Stimulated activated CD4-positive, alpha-beta T cell treated with anti-CD3 and anti-CD28 coated beads, TNF-alpha, amount 100 ng/mL, for 48 hours (primary cell): ENCODE measurements at places on chromosomes 5 and 9.

DNA sequence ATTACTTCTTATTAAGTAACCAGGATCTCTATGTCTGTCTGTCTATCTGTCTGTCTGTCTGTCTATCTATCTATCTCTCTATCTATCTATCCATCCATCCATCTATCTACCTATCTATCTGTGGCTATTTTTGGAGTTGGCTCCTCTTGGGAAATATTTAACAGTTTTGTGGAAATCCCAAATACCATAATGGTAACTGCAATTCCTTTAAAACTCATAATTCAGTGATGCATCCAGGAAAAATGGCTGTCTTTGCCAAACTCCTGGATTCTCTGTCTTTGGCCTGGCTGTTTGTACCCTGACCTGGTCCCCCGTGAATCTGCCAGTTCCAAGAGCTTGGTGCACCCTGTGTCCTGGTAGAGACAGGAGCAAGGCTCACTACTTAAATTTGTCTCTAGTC is 197.0 kb downstream of the PCSK1 start:
- DNase-seq, result no peak

DNA sequence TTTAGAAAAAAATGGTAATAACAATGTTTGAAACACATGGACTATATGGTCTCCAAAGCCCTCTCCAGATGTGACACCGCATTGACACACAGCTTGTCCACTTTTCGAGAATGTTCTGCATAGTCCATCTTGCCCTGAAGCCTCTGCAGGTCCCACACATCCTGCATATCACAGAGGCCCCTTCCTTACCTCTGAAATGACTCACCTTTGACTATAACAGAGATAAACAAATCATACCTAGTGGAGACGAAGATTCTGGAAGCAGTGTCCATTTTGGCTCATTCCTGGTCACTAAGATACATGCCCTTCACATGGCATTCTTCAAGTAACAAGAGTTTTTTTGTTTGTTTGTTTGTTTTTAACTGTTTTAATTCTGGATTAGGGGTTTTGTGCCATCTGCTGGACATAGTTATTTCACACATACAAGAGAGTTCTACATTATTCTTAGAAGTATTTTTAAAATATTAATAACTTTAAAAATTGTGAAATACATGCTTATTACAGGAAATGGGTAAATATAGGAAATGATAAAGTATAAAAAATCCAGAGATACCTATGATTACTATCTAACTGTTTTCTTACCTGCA is 5.1 kb downstream of the ARL14EPL start:
- no peak for DNase-seq

DNA sequence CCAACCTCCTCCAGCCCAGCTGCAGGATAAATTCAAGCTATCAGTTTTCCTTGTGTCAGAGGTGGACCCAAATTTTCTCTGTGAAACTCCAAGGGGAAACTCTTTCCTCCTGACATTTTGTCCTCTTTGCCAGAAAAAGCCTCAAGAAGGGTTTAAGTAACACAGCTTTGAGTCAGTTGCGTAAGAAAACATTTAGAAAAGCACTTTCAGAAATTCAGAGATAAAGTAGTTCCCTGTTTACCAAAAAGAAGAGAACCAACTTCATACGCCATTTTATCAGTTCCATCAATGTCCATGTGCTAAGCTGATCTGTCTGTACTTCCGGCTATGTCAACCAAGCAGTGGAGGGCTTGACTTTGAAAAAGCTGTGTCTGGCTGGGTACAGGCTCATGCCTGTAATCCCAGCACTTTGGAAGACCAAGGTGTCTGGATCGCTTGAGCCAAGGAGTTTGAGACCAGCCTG is 19.9 kb upstream of the SUSD1 start:
- no peak for DNase-seq

DNA sequence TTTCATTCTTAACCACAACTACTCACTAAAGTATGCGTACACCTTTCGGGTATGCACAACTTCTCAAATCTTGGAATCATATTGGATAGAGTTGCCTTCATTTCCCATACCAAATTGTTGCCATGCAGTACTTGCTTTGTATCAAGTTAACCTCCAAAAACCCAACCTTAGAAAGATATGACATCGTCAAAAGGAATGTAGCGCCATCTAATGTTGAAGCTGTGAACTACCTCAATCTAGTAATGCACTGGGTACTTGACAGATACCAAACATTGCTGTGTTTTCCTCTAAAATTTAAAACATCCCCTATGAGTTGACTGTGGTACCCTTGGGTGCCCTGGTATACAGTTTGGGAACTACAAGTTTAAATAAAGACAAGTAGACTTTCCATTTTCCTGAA is 318.4 kb downstream of the ARL15 start:
- DNase-seq, result no peak

DNA sequence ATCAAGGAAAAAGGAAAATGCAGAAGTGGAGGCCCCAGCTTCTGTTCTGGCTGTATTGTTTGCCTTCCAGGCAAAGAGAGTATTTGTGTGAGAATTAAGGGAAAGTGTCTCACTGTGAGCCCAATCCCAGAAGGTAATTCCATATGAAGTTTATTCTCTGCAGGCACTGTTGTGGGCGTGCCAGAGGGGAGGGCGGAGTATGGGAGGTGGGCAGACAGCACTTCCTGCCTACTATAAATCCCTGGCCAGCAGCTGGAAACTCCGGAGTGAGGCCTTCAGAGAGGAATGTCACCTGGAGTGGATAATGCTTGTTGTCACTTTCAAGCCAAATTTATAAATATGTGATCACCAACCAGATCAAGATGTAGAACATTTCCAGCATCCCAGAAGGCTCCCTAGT is 209.5 kb downstream of the ARHGAP26 start:
- DNase-seq, result no peak

DNA sequence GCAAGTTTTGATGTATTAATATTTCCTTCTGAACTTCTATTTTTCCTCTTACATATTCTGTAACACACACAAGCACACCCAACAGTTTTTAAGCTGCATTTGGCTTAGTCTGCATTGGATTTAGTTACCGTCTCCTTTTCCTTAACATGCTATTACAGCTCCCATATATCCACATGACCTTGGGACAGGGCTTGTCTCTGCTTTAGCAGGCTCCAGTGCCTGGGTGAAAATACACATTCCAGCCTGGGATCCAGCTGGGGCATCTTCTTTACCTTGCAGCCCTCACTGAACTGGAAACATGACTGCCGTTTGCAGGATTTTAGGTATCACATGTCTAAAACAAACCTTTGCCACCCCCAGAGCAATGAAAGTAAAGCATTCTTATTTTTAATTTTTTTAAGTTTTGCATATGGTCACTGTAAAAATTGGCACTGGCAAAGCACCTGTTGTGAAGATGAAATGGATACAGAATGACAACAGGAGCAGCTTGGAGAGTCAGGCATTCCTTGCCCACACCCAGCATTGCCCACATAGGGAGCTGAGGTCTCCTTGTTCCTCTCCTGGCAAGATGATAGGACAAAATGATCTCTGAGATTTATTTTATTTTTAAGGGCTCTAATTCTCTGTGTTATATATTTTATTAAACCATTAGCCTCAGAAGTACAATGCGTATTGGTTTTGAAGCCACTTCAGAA is 4.0 kb downstream of the GADD45G start:
- DNase-seq, result no peak

DNA sequence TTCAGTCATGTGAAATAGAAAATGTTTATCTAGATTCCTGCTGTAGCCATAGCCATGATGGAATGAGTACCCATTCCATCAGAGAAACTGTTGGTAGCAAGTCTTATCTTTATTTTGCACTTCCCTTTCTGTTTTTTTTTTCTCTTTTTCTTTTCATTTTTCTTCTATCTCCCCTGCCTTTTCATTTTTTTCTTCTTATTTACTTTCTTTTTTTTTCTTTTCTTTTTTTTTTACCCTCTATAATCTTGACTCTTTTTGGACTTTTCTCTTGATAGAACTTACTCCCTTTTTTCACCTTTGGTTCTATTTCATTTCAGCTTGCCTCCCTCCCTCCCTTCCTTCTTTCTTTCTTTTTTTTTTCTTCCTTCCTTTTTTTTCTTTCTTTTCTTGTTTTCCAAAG is 15.4 kb downstream of the SLC25A46 start:
- no peak for DNase-seq

GRCh38 chr5:132662925-132663770 is 5.2 kb downstream of the IL13 start:
- peak; percentile 38 for DNase-seq

- DNase-seq, result peak; percentile 8
Measured at GRCh38 chr5:180470966-180471582, 23.1 kb upstream of the CNOT6 start.

DNA sequence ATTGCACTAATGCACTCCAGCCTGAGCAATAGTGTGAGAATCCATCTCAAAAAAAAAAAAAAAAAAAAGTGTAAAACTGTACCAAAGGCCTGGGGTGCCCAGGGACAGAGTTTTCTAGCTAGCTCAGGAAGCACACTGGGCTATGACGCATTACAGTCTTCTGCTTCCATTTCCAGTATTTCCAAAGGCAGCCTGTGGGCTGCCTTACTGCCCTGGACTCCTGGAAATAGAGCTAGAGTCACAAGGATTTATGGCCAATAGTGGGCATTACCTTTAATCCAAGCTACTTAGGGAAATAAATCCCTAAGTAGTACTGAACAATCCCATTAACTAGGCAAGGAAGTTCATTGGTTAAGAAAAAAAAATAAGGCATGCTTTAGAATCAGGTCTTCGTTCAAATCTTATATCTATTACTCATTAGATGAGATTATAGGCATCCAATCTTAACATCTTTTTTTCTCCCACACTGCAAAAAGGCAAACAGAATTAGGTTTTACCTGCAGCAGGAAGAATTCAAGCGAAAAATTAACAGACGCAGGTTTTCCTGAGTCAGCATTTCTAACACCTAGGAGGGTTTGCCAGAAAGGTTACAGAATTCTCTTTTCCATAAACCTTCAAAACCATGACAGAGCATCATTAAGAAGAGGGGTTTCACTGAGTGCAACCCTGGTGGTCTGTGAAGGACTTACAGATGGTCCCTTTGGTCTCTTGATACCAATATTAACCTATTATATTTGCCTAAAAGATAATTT is 85.6 kb upstream of the CCDC112 start:
- no peak for DNase-seq

DNA sequence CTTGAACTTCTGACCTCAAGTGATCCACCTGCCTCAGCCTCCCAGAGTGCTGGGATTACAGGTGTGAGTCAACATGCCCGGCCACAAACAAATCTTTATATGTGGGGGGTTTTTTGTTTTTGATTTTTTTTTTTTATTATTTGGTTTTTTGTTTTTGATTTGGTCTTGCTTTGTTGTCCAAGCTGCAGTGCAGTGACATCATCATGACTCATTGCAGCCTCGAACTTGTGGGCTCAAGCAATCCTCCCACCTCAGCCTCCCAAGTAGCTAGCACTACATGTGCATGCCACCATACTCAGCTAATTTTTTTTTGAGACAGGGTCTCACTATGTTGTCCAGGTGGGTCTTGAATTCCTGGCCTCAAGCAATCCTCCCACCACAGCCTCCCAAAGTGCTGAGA is 42.4 kb downstream of the ALDH7A1 start:
- no peak for DNase-seq

DNA sequence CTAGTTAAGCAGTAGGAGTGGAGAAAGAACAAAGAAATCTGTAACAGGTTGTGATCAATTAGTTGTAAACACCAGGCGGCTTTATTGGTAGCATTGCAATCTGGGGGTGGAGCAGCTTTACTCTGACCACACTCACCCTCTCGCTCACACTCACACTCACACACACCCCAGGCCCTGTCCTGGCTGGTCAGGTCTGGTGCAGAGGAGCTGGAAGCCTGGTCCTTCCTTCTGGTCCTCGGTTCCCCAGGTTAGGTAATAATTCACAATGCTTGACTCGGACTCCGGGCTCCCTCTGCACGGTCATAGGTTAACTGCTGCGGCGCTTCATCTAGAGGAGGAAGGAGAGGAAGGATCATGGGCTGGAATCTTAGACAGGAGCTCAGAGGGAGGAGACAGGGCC is 1.6 kb downstream of the CCL19 start:
- DNase-seq, result no peak

DNA sequence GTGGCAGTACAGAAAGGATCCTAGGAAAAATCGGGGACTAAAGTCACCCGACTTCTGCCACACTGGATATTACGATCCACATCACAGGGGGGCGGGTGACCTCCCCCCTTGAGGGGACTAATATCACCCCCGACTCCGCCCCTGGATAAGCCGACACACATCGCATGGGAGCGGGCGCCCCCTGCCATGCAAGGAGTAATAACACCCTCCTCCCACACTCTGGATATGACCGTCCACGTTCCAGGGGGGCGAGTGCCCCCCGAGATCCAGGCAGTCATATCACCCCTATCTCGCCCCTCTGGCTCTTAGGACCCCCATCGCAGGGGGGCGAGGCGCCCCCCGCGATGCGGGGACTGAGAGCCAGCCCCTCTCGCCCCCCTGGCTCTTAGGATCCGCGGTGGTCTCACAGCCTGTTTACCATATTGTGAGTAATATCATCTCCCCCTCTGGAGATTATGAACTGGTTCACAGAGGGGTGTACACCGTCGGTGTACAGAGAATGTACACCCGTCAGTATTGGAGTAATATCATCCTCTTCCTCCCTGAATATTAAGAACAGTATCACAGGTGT is 423.0 kb downstream of the DIRAS2 start:
- peak; percentile 18 for DNase-seq

DNA sequence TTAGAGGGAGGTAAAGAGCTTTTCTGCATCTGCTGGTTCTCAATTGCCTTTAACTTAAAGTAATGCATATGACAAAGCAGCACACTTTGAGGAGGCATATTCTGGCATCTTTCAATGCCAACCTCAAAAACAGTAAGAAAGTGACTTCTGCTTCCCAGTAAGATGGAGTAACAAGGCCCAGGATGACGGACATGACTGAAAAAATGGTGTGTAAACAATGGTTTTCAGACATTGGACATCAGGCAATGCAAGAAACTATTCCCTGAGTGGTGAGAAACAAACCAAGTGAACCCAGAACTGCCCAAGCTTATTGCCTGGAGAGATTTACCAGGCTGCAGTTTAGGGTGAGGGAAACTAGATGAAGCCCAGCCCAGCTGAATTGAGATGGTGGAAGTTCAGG is 39.8 kb upstream of the TTC39B start:
- DNase-seq, result no peak

DNA sequence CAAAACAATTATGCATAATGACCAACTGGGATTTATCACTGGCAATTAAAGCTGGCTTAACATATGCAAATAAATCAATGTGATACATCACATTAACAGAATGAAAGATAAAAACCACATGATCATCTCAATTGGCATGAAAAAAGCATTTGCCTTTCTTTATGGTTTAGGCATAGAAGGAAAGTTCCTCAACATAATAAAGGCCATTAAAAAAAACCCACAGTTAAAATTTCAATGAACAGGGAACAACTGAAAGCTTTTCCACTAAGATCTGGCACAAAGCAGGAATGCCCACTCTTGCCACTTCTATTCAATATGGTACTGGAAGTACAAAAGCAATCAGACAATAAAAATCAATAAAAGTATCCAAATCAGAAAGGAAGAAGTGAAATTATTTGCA is 151.2 kb upstream of the CD180 start:
- DNase-seq, result no peak
